ENCODE measurements at places on chromosomes 1 and 21. TPM values are rescaled to one million over a fixed set of nuclear protein-coding genes. Genes with fewer than 3 reads are reported as not detected.

- no peak overlapping the region for H3K4me3 ChIP-seq
- H3K27ac ChIP-seq, result no peak overlapping the region
- H3K4me1 ChIP-seq, result no peaks in the 10 kb centered on the region
- no peaks in the 10 kb centered on the region for H3K36me3 ChIP-seq
- H3K27me3 ChIP-seq, result no peaks in the 10 kb centered on the region
Measured at GRCh38 chr1:205687242-205687641, 6.9 kb upstream of the SLC45A3 start.

ELAPOR1 gene
- 46.9 TPM for polyA plus RNA-seq

EDN2 gene
- 2.9 TPM for polyA plus RNA-seq

DNA sequence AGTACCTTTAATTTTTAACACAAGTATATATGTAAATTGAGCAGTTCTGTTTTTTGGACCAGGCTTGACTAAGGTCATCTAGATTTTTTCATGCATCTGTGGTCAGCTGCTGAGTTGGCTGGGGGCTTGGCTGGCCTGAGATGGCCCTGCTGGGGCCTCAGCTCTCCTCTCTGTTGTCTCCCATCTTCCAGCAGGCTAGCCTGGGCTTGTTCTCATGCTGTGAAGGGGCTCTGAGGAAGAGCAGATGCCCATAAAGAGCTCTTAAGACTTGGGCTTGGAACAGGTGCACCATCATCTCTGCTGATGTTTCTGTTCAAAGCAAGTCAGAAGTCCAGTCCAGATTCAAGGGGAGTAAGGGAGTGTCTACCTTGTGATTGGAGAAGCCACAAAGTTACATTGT lies 51.2 kb upstream of the TNR start:
- H3K36me3 ChIP-seq, result no peaks in the 10 kb centered on the region
- H3K4me3 ChIP-seq, result no peak overlapping the region
- no peak overlapping the region for H3K27ac ChIP-seq
- no peak for DNase-seq
- H3K4me1 ChIP-seq, result no peaks in the 10 kb centered on the region

- no peaks in the 10 kb centered on the region for H3K4me1 ChIP-seq
- no peak overlapping the region for H3K27ac ChIP-seq
- H3K4me3 ChIP-seq, result no peak overlapping the region
- H3K27me3 ChIP-seq, result no peaks in the 10 kb centered on the region
- no peak for DNase-seq
Measured at GRCh38 chr1:202880961-202881460, 7.9 kb downstream of the RABIF start.

UBE2U gene
- 0.14 TPM for polyA plus RNA-seq

DNA sequence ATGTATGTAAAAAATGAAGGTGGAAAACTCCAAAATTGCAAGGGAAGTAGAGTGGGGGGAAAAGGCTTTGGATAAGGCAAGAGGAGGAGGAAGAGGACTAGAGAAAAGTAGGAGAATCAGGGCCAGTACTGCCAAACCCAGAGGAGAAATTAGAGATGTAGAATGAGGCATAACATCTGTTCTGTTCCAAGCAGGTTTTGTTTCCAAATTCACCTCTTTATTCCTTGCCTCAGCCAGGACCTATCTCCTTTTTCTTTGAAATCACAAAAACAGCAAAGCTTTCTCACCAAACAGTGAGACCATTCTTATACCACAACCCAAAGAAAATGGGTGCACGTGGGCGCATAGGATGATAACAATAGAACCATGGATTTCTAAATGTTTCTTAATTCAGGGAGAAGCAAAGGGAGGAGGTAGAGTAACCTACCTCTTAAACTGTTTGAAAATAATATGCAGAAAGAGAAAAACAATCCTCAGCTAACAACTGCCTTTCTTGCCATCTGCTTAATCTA lies 383.3 kb upstream of the PKN2 start:
- H3K27ac ChIP-seq, result no peak overlapping the region
- DNase-seq, result no peak
- H3K36me3 ChIP-seq, result no peaks in the 10 kb centered on the region
- no peak overlapping the region for H3K4me3 ChIP-seq
- H3K4me1 ChIP-seq, result no peaks in the 10 kb centered on the region
- no peaks in the 10 kb centered on the region for H3K27me3 ChIP-seq

DNA sequence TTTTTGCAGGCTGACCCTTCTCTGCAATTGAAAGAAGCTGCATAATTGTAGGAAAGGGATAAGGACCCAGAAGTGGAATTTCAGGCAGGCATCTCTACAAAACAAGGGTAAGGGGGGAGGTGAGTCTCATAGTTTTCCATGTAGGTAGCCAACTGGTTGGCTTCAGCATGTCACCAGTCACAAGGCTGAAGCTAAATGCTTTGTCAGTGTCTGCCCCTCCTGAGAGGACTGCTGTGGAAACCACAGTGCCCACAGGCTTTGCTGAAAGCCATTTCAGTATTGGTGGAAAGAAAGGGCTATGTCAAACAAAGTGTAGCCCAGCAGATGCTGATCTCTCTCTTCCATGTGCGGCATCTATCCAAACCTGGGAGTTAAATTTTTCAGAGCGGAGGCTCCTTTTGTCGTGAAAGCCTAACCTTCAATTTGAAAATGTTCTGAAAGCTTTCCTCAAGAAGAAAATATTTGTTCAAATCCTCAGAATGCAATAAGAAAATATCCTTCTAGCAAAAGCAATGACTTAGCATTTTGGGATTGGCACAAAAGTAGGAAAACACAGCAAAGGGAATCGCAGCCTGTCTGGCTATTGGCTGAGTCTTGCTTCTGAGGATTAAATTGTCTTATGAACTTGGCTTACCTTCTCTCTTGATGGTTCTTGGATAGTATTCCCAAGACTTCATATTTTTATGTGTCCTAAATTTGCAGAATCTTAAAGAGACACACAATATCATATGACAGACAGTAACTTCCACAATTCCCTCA lies 591.7 kb downstream of the PLPP3 start:
- no peaks in the 10 kb centered on the region for H3K4me1 ChIP-seq
- H3K27me3 ChIP-seq, result no peaks in the 10 kb centered on the region
- H3K4me3 ChIP-seq, result no peak overlapping the region
- no peaks in the 10 kb centered on the region for H3K36me3 ChIP-seq

DNA sequence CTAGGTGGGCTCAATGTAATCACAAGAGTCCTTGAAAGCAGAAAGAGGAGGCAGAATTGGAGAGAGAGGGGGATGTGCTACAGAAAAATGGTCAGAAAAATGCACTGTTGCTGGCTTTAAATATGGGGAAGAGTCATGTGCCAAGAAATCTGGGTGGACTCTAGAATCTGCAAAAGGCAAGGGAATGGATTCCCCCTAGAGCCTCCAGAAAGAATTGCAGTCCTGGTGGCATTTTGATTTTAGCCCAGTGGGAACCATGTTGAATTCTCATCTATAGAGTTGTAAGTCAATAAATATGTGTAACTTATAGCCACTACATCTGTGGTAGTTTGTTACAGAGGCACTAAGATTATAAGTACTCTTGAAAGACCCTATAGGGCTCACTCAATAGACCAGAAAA lies 210.3 kb downstream of the ASTN1 start:
- no peaks in the 10 kb centered on the region for H3K27me3 ChIP-seq
- no peak overlapping the region for H3K4me3 ChIP-seq
- H3K4me1 ChIP-seq, result no peaks in the 10 kb centered on the region
- H3K36me3 ChIP-seq, result no peaks in the 10 kb centered on the region
- no peak overlapping the region for H3K27ac ChIP-seq

FMO5 gene
- 12.2 TPM for polyA plus RNA-seq

All from pancreas (tissue), 10 donors.